Upper lobe of right lung (tissue), 1 donor: ENCODE measurements at places on chromosomes 7 and 10. TPM values are rescaled to one million over a fixed set of nuclear protein-coding genes. Genes with fewer than 3 reads are reported as not detected.
A peak's percentile ranks its signal among the peaks of the same experiment; 100 is the strongest.

CDC14C gene
- total RNA-seq, result not detected

- H3K36me3 ChIP-seq, result no peaks in the 10 kb centered on the region
- H3K27me3 ChIP-seq, result no peaks in the 10 kb centered on the region
- peaks cover 21% of the 10 kb centered on the region for H3K4me1 ChIP-seq
These were observed 68.9 kb downstream of the PFKFB3 start for GRCh38 chr10:6271663-6272062.

ICA1 gene
- 27.0 TPM for total RNA-seq

- H3K27ac ChIP-seq, result no peak overlapping the region
- H3K4me1 ChIP-seq, result no peaks in the 10 kb centered on the region
- no peaks in the 10 kb centered on the region for H3K36me3 ChIP-seq
- H3K27me3 ChIP-seq, result no peaks in the 10 kb centered on the region
- no peak overlapping the region for H3K4me3 ChIP-seq
- no peak for DNase-seq
These were observed 21.4 kb upstream of the SLIT1 start for GRCh38 chr10:97207131-97207530.

DNA sequence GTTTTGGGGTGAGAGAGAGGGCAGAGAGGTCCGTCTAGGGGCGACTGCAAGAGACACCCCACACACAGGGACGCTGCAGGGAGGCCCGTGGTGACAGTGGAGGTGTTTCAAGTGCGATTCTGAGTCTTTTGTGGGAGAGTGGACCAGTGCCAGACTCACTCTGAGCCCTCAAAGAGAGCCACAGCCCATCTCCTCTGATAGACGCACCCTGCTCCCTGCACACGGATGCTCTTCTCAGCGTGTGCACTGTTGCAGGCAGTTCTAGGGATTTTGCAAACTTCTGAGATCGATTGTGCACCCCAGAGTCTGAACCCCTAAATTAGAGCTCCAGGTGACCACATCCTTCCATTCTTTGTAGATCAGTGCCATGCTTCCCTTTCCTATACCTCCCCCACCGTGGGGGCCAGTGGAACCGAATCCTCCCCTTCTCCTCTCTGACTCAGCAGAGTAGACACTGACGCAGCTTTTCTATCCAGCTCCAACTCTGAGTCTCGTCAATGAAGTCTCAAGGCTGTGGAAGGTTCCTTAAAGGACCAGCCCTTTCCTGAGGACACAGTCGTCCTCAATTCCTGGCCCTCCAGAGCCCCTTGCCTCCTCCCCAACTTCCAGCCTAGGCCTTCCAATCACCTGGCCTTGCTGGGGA, 83.8 kb downstream of the TMEM130 start:
- no peaks in the 10 kb centered on the region for H3K36me3 ChIP-seq
- peaks cover 6% of the 10 kb centered on the region for H3K27me3 ChIP-seq
- DNase-seq, result no peak
- H3K27ac ChIP-seq, result no peak overlapping the region

- no peaks in the 10 kb centered on the region for H3K27me3 ChIP-seq
- H3K4me1 ChIP-seq, result no peaks in the 10 kb centered on the region
- no peaks in the 10 kb centered on the region for H3K36me3 ChIP-seq
- no peak for DNase-seq
- H3K27ac ChIP-seq, result no peak overlapping the region
- H3K4me3 ChIP-seq, result no peak overlapping the region
These were observed 93.5 kb downstream of the KLF6 start for GRCh38 chr10:3691482-3691881.

GRCh38 chr10:119103903-119104653, at the start of gene DENND10:
Gene DENND10, plus strand, starts transcription at chr10:119104113. Its CDS starts 30 bp downstream, at chr10:119104143.
- H3K36me3 ChIP-seq, result peaks cover 11% of the 10 kb centered on the region
- peak within 1 kb of the TSS; percentile 69 for H3K4me3 ChIP-seq
- H3K27me3 ChIP-seq, result no peaks in the 10 kb centered on the region
- H3K4me1 ChIP-seq, result peaks cover 10% of the 10 kb centered on the region

DNA sequence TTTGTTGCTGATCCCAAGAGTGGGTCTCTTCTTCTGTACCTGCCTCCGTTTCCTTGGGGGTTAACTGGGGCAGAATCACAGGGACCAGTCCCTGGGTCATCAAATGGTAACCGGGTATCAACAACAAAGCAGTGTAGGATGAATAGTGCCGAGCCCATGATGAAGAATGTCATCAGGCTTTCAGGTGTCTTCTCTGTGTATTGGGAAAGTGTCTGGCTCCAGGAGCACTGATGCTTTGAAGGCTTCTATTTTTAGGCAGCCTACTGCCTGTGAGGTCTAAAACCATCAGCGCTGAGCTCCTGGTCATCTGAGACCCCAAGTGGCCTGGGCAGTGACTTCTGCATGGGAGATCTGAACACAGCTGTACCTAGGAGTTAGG, 48.2 kb upstream of the SHH start:
- DNase-seq, result no peak
- no peaks in the 10 kb centered on the region for H3K36me3 ChIP-seq
- H3K27me3 ChIP-seq, result no peaks in the 10 kb centered on the region
- H3K4me3 ChIP-seq, result no peak overlapping the region
- peaks cover 5% of the 10 kb centered on the region for H3K4me1 ChIP-seq
- H3K27ac ChIP-seq, result no peak overlapping the region

GRCh38 chr10:101451261-101451660, 97.3 kb downstream of the BTRC start:
- H3K4me1 ChIP-seq, result no peaks in the 10 kb centered on the region
- no peaks in the 10 kb centered on the region for H3K27me3 ChIP-seq
- no peak for DNase-seq
- no peak overlapping the region for H3K4me3 ChIP-seq
- H3K36me3 ChIP-seq, result no peaks in the 10 kb centered on the region

KIAA1549 gene
- total RNA-seq, result 5.7 TPM

DNA sequence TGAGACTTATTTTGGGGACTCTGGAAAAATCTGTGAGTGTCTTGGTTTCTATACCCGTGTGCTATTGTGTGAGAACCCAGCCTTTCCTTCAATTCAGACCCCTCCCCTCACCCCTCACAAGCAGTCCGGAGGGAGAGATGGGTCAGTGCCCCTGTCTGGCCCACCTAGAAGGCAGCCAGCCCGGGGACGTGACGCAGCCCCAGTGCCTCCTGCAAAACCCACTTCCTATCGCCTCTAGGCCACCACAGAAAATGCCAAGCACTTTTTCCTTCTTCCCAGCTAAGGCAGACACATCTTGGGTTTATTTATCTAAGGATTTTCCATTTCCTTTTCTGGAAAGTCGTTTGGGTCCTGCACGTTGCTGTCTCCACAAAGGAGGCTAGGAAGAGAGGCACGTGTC, 11.6 kb upstream of the AQP1 start:
- H3K27ac ChIP-seq, result peak overlapping the region; percentile 82
- H3K4me3 ChIP-seq, result no peak overlapping the region
- H3K4me1 ChIP-seq, result peaks cover 41% of the 10 kb centered on the region
- no peak for DNase-seq
- H3K27me3 ChIP-seq, result no peaks in the 10 kb centered on the region

DNA sequence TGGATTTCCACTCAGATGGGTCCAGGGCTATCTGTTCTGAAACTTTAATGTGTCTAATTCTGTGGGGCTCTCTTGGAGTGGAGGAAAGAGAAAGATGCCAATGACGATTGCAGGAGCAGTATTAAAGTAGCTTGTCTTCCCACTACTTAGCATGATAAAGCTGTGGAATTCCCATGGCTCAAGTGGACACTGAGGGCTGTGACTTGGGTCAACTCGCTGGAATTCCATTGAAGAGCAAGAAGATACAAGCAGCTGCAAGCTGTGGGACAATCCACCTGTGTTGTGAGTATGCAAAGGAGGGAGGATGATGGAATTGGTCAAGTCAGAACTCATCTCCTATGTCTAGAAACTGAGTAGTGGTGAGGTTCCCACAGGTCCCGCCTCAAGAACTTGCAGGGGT, 154.2 kb upstream of the MINDY3 start:
- no peaks in the 10 kb centered on the region for H3K4me1 ChIP-seq
- no peaks in the 10 kb centered on the region for H3K36me3 ChIP-seq
- H3K27ac ChIP-seq, result no peak overlapping the region

- peaks cover 9% of the 10 kb centered on the region for H3K4me1 ChIP-seq
- H3K4me3 ChIP-seq, result no peak overlapping the region
- DNase-seq, result no peak
- no peaks in the 10 kb centered on the region for H3K27me3 ChIP-seq
These were observed 201.0 kb upstream of the LYZL2 start for GRCh38 chr10:30830315-30831230.

SPDYE5 gene
- total RNA-seq, result not detected

DNA sequence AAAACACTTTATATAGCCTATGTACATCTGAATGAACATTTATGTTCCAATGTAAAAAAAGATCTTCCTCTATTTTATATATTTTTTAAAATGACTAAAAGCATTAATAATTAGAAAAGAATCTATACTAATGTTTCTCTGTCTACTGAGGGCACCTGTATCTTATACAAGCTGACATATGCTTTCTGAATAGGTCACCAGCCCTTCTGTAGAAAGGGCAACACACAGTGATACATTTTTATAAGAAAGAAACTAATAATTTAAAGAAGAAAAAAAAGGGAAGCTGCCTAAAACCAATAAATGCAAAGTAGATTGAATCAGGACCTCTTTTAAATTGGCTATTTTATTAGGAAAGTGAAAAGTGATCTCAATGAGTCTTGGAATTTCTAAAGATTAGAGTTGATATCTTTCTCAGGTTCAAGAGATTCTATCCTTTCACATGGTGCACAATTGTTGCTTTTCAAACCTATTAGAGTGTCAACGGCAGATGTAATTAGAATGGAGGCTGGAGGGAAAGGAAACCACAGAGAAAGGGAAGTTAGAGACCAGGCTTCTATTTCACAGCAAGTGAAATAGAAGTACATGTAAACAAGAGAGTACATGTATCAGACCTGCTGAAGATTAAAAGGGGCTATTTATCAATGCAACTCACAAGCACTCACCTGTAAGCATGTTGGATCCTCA, 6.3 kb downstream of the MTPN start:
- no peaks in the 10 kb centered on the region for H3K27me3 ChIP-seq
- H3K27ac ChIP-seq, result peak overlapping the region; percentile 55
- H3K4me3 ChIP-seq, result no peak overlapping the region
- peaks cover 5% of the 10 kb centered on the region for H3K36me3 ChIP-seq
- H3K4me1 ChIP-seq, result peaks cover 49% of the 10 kb centered on the region

DNA sequence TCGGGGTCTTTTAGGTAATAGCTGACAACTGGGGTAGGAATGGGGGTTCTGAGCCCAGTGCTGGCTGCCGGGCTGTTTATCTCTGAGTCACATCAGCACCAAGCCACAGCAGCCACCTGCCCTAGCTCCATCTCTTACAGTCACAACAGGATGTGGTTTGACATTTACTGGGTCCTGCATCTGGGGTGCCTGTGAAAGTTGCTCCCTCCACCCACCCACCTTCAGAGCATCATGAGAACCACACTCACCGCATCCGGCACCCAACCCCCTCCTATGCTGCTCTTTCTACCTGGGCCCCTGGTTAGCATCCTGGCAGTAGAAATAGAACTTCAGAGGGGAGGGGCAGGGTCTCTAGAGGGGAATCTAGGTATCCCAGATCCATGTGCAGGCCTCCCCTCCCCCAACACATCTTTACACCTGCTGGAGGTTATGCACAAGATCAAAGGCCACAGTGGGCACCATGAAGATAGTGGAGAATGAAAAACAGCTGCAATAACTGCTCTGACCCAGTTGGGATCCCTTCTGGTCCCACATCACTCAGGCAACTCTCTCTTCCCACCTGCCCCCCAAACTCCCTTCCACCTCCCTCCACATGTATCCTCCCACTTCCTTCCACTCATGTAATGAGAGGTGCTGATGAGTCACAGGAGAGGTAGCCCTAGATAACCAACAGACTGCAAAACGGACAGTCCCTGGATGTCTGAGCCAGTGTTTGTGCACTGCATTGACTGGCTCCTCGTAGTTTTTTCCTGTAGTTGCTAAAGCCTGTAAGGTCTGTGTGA, 38.2 kb downstream of the PRSS2 start:
- H3K27me3 ChIP-seq, result peaks cover 6% of the 10 kb centered on the region
- no peak for DNase-seq
- H3K4me3 ChIP-seq, result no peak overlapping the region
- no peaks in the 10 kb centered on the region for H3K36me3 ChIP-seq
- no peaks in the 10 kb centered on the region for H3K4me1 ChIP-seq
- H3K27ac ChIP-seq, result peak overlapping the region; percentile 51

SUN3 gene
- not detected for total RNA-seq

DNA sequence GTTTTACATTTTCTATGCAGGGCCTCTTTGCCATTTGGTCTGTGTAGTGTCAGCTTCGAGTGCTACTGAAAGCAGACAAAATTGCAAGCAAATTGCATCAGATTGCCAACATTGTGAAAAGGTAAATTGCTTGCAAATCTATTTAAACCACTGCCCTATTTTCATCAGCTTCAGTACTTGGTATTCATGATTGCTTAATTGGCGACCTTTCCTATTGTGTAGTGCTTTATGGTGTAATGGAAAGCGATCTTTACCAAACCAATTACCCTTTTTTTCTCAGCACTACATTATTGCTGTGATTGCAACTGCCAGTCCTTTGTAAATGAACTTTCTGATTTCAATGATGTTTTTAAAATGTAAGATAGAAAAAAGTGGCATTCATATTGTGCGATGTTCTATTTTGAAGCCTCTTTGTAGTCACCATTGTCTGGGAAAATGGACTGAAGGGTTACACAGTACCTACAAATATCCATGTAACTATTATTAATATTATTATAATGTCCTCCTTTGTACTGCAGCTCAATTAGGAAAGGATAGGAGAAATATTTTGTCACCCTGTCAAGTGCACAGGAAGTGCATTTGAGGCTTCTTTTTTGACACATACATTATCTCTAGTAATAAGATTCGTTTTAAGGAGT, 177.7 kb upstream of the SP8 start:
- no peak for DNase-seq
- H3K36me3 ChIP-seq, result no peaks in the 10 kb centered on the region
- H3K4me3 ChIP-seq, result no peak overlapping the region
- H3K27ac ChIP-seq, result no peak overlapping the region
- no peaks in the 10 kb centered on the region for H3K27me3 ChIP-seq

DNA sequence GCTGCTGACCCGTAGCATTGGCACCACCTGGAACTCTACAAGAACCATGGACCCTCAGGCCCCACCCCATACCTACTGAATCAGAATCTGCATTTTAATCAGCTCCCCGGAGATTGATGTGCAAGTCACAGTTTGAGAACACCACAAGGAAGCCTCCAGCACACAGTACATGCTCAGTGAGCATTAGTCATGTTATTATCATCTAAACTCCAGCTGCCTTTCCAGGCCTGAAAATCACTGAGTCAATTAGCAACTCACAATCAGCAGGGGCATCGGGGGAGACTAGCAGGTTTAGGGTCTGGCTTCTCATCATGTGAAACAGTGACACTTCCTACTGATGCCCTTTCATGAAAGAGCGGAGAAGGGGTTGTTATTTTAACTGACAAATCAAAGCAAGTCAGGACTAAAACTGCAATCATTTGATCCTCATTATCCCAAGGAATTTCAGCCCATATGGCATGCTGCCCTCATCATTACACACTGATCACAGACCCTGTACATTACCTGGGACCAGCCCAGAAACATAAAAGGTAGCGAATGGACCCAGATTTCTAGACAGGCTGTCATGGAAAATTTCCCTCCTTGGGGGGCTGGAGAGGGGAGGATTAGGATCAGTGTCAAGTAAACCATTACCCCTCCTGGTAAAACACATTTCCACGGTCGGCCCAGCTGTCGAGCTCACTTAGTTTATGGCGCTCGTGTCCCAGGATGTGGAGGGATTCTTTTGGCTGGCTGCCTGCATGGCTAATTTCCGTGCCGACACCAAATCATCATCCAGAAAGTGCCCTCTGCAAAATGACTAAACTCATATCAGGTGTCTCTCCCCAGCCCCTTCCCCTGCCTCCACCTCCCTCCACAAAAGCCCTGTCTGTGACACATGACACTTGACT, 122.8 kb downstream of the PRLHR start:
- H3K27me3 ChIP-seq, result peaks cover 13% of the 10 kb centered on the region
- H3K36me3 ChIP-seq, result no peaks in the 10 kb centered on the region
- H3K4me3 ChIP-seq, result no peak overlapping the region
